ENCODE measurements at places on chromosomes 2 and 18.

GRCh38 chr2:62531594-62531993 is 25.6 kb upstream of the TMEM17 start:
- DNase-seq: no peak

GRCh38 chr2:215105607-215106354 is 32.6 kb downstream of the ABCA12 start:
- DNase-seq: no peak

DNA sequence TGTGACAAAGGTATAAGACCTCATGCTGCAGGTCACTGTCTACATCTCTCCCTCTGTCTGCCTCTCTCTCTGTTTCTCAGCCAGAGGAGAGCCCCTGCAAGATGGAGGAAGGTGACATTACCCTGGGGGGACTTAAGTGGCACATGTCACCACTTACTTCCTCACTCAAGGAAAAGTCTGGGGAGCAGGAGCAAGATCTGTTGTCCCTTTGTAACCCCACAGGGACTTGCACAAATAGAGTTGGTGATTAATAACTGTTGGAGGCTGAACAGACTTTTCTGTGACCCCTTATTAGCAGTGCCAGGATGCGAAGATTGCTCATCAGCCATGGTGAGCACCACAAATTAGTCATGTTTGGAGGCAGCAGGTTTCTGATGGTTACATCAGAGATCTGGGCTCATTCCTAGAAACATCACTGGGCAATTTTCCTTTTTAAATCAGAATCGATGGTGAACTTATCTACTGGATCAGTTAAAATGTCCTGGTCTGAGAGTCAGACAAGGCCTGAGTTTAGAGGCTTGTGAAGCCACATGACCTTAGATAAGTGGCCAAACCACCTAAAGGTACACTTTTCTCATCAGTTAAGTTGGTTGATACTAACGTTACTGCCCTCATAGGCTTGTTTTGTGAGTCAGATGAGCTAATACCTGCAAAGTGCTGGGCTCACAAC is 81.2 kb upstream of the LTBP1 start:
- DNase-seq: no peak

DNA sequence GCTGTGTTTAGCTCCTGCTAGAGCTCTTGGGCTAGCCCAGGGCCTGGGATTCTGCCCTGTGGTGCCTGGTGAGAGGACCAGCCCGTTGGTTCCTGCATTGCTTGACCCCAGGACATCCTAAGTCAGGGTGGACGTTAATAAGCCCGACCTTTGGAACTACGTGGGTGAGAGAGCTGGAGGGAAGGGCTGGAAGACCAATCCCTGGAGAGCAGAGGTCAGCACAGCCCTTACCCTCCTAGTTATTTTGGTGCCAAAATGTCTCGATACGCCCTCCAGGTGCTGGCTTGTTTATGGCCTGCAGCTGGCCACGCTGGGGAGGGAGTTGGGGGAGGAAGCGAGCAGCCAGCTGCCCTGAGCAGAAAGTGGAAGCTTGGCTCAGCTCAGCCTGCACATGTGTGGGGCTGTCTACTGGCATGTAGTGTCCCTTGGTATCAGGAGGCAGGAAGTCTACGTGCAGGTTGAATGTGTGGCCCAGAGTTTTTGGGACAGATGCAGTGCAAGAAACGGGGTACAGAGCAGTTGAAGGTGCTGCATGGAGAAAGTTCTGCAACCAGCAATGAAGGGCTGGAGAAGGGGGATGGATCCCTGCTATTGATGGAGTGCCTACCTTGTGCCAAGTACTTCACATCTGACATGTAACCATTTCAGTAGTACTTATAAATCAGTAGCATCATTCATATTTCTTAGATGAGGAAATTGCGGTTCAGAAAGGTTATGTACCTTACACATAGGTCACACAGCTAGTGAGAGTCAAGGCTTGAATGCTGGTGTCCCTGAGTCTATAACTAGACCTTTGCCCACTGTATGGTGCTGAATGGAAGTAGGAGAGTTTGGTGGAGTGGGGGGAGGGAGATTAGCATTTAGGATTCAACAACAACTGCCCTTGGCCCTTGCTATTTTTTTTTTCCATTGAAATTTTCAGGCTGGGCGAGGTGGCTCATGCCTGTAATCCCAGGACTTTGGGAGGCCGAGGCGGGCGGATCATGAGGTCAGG is 5.0 kb upstream of the DGKD start:
- no peak for DNase-seq

DNA sequence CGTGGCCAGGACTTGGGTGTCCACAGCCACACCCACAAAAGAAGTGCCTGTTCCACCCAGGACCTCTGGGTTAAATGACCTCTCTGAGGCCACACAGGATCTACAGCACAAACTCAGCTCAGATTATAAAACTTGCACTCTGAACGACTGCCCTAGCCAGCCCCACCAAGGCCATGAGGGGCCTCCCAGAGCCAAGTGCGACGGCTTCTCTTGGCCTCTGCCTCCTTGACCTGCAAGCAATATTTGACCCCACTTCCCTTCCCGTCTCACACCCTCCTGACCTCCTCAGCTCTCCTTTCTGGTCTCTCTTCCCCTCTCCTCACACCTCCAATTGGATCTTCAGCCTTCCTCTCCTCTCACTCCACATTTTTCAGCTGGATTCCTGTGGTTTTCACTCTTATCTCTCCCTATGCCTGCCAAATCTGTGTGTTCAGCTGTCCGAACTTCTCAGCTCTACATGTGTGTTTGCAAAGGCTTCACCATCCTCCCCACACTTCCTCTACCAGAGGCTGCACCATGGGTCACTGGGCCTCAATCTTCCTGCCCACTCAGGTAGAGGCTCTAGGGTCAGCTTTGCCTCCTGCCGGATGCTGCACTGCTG is 25.3 kb upstream of the STEAP3 start:
- no peak for DNase-seq

DNA sequence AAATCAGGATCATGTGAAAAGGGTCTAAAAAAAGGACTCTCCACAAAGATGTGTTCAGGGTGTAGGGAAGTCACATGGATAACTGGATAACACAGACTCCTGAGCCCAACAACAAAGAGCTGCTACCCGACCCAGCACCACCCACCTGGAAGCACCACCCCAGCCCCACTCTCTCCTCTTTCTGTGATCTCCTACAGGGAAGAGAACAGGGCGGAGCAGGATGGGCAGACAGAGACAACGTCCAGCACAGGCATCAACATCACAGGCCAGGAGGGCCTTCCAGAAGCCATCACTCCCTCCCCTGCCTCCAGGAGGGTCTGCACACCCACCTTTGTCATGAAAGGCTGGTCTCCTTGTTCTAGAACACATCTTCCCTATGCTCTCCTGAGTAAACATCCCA is 1.3 kb upstream of the CIB4 start:
- DNase-seq: no peak

DNA sequence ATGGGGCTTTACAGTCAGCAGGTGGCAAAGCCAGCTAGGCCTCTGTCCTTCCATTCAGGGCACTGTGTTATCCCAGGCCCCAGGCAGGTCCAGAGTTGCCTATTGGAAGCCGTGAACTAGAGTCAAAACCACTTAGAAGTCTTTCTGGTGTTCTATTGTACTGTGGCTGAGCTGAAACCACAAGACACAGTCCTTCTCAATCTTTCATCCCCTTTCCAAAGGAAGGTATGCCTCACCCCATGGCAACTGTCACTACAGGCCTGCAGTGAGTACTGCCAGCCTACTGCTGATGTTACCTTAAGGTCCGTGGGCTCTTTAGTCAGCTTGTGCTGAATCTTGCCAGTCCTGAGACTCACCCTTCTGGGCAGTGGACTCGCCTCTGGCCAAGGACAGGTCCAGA is 181.6 kb downstream of the GULP1 start:
- no peak for DNase-seq

DNA sequence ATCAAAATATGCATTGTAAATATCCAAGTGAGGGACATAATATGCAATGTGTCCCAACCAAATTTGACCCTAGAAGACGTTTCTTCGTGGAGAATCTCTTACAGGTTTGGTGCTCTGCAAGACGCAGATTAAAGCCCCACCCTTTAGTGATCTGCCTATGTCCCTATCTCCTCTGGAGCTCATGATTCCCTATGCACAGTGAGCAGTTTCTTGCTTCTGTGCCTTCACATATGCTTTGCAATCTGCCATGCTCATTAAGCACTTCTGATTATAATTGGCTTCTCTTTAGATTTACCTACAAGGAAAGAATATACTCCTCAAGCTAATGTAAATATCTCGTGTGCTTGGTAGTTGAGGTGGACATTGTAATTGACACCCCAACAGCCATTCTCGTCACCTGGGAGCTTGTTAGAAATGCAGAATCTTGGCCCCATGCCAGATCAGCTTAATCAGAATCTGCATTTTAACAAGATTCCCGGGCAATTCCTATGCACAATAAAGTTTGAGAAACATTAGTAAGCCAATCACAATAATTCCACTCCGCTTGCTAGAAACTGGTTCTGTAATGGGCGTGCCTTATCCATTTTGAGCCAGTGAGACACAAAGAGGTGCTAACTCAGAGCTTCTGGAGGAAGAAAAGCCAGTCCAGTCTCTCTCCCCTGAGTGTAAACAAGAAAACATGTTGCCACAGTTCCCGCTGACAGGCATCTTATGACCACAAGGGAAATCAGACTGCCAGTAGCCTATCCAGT is 2.8 kb upstream of the PUM2 start:
- peak; percentile 43 for DNase-seq

DNA sequence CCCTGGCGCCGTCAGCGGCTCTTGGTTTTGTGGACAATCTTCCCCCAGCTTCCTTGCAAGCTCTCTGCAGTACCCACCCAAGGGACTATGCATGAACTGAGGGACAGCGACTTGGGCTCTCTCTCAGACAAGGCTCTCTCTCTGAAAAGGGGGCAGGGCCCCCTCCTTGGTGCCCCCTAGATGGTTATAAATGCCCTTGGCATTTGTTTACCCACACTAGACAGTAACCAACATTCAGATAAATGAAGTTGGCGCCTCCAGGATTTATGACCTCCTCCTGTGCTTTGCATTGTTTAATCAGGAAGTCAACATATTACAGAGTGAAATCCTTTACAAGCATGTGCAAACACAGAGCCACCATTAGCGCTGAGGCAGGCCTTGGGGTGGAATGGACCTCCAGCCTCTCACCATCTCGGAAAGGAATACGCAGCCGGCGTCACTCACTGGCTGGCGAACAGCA is 547.4 kb upstream of the ID2 start:
- no peak for DNase-seq

DNA sequence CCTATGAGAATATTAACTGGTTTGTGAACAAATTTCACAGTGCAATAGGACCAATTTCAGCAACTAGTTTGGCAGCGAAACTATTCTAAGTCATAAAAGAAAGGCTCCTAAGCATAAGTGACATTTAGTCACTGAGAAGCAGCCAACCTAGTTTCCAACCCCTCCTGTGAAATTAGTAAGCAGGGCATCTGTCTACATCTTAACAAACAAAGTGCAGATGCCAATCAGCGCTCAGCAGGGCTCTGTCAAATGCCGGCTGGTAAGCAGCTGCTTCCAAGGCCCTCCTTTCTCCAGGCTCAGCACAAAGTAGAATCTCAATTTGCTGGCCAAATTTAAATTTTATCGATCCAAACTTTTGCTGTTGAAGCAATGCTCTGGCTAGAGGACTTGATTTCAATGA is 124.7 kb downstream of the ICOS start:
- DNase-seq: no peak

GRCh38 chr2:37560863-37561614 is 110.4 kb downstream of the CDC42EP3 start:
- no peak for DNase-seq

- no peak for DNase-seq
Measured at GRCh38 chr2:169569948-169570347, 3.7 kb downstream of the FASTKD1 start.

DNA sequence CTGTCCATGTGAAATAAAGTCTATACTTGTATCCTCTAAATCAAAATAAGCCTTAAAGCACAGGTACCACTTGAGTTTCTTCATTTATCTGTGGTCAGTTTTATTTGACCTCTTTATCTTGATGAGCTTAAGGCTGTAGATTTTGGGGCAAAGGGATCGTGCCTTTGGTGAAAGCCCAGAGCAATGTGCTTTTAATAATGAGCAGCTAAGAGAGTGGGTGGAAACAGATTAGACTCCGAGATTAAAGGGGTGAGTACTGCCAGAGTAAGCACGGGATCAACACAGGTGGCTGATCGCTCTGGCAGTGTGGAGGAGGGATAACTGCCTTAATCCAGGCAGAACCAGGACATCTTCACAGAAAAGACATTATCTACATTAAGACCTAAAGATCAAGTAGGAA is 280.4 kb downstream of the TDRD15 start:
- DNase-seq: no peak

DNA sequence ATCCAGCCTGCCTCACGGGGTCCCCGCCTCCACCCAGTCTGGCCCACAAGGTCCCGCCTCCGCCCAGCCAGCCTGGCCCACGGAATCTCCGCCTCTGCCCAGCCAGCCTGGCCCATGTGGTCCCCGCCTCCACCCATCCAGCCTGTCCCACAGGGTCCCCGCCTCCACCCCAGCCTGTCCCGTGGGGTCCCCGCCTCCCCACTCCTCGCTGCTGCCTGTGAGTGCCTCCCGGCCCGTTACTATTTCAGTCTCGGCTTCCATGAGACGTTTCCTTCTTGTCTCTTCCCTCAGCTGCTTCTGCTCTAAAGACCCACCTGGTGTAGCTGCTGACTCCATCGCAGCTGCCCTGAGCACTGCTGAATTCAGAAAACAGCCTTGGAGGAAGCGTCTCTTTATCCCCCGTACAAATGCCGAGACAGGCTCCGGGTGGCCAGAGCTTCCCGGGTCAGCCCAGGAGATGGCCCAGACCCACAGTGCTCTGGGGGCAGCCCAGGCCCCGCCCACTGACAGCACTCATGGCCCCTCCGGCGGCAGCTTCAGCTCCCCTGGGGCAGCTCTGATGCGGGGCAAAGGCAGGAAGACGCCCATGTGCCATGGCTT is 69.8 kb downstream of the NFATC1 start:
- DNase-seq: no peak

DNA sequence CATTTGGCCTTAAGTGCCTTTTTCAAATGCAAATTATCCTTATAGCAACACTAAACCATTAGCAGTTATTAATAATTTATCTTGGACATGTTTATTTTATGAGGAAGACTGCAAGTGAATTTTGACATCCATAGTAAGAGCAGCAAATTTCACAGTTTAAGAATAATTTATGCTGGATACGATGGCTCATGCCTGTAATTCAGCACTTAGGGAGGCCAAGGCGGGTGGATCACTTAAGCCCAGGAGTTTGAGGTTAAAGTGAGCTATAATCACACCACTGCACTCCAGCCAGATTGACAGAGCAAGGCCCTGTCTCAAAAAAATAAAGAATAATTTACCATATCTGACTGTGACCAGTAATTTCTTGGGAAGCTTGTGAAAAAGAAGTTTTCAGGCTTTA is 286.2 kb downstream of the TMX3 start:
- DNase-seq: no peak

DNA sequence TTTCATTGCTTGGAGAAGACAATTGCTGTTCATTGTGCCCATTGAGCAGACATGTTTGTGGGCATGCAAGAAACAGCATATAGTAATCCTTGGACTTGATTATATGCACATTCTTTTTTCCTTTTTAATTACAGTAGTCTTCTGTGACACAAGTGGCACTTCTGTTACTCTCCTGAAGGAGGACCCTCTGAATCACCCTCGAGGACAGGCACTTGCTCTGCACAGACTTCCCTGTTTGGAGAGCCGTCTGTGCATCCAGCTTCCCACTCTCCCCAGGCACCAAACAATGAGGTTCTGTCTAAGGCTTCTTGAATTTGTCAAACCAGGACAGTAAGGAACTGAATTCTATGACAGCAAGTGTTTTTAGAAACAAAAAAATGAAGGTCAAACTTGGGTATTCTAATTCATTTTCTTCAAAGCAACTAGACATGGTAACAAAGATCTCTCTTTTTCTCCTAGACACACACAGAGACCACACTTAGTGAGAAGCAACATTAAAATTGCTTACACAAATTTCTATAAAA is 844.6 kb upstream of the ID2 start:
- no peak for DNase-seq
